Amygdala (tissue), 56 donors: ENCODE measurements at places on chromosomes 11 and 22.

DNA sequence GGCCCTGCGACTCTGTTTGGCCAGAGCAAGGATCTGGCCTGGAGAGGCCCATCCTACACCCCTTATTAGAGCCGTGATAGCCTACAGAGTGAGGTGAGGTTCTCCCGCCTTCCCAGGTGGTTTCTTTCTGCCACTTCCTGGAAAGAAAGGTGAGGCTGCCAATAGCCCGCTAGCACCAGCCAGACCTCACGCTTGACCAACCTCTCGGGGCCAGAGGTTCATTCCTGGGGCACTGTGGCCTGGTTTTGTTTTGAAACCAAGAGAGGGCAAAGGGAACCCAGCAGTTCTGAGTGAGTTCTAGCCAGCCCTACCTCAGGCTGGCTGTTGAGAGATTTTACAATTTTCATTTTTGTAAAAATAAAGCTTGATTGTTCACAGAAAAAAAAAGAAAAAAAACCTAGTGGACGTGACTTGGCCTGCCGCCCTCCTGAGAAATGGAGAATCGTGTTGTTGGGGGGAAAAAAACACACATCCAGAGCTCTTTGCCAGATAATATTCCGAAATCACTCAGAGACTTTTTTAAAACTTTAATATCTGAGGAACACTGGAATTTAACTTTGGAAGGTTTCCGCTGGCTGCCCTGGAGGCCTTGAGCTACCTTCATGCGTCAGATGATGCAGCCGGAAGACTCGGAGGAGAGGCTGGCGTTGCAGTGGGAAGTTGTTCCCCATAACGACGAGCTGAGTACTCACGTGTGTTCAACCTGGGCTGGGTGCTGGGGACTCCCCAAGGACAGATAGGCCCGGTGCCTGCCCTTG lies 84.5 kb downstream of the BCR start:
- no peak for DNase-seq

DNA sequence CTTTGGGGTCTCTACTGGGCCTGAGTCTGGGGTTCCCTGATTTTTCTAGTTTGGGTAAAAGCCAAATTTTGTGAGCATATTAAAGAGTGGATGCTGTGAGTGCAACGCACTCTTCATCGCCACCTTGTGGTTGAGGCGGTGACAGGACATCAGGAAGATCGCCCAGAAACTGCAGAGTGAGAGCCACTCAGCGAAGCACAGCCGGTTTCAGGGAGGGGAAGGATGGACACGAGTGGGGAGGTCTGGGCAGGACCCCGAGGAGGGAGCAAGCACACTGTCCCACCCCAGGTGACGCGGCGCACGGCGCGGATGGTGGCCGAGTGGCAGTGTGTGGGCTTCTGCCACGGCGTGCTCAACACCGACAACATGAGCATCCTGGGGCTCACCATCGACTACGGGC lies 9.1 kb downstream of the SELENOO start:
- peak; percentile 25 for DNase-seq

- no peak for DNase-seq
Measured at GRCh38 chr11:121669422-121669821, 216.7 kb upstream of the SORL1-AS1 start.

GRCh38 chr11:75262961-75263852 lies 22.6 kb downstream of the TPBGL start:
- DNase-seq = no peak

DNA sequence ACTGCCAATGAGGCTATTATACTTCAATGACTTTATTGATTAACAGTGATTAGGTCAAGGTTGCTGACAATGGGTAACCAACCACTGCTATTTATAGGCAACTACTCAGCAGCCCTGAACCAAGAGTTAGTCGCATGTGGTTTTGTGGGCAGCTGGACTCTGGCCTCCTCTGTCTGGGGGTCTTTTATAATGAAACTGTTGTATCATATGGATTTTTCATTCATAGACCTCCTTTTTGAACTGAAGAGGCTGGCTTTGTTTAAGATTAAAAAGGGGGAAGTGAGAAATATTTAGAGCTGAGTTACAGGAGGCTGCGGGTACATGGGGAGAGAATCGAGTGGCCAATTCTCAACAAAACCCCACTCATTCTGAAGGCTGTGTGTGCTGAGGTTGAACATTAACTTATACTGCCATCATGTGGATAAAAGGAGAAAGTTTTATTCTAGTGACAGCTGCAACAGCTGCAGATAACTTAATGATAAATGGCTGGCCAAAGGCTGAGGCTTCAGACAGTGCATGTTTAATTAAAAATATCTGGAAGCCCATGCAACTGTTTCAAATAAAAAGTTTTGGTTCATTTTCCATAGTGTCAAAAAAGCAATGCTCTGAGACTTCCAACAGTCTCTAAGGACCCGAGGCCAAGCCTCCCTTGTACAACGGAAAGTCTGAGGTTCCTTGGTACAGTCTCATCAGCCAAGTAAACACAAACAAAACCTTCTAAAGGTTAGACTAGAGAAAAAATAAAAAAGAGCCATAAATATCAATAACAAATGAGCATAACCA lies 682.6 kb downstream of the KCNA4 start:
- DNase-seq = no peak

DNA sequence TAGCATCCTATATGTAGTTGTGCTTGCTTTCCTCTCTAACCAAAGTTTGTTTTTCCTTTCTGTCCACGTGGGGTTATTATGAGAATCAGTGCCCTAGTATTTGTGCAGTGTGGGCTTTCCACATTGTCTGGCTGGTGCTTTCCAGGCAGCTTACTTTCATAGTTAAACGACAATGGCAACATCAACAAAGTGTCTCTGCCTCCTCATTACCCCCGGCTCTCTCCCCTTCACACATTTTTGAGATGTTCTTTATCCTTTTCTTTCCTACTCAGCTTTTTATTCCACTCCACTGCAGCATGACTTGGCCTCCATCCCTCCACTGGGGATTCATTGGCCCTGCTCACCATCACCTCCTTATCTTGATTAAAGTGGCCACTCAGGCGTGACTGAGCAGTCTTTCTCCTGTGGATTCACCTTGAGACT lies 19.1 kb downstream of the SPECC1L start:
- no peak for DNase-seq

- DNase-seq = no peak
Measured at GRCh38 chr22:45880091-45880715, 96.8 kb downstream of the WNT7B start.

GRCh38 chr11:13772223-13773046 lies 104.0 kb downstream of the FAR1 start:
- DNase-seq = no peak

DNA sequence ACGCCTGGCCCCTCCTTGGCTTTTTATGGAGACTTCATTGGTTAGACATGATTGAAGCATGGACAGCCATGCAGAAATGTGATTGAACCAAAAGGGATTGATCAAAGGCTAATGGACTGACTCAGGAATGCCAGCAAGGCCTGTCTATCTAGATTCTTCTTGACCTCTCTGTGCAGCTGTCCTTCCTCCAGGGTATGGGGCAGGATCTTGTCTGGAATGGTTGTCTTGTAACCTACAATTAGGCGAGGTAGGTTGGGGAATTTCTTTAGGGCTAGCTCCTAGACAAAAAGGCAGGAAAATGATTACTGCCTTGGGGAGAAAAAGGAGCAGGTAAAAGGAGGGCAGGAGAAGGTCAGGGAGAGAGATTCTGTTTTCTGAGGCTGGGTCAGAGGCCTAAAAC lies 59.6 kb upstream of the INCENP start:
- no peak for DNase-seq

DNA sequence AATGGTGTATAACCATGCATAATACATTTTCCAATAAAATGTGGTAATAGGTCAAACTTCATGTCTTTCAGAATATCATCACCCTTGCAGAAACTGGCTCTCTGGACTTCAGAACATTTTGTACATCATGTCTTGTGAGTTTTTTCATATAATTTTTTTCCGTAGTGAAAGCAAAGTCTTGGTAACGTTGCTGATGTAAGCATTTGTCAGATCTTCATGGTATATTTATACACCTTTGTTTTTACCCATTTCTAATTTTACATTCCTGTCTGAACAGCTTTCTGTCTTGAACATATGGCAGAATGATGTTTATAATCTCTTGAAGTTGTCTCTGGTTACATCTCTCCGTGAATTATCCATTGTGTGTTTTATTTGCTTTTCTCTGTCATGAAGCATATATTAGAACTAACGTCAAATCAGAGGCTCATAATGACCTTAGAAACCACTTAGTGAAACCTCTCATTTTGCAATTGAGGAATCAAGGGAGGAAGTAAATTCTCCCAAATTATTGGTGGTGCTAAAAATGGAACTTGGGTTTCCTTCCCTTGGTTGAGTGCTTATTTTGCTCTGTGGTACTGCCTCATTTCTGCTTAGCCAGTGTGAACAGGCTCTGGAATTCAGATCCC lies 37.4 kb downstream of the CSRP3 start:
- no peak for DNase-seq

- no peak for DNase-seq
Measured at GRCh38 chr11:107683807-107684206, 28.0 kb downstream of the SLN start.

DNA sequence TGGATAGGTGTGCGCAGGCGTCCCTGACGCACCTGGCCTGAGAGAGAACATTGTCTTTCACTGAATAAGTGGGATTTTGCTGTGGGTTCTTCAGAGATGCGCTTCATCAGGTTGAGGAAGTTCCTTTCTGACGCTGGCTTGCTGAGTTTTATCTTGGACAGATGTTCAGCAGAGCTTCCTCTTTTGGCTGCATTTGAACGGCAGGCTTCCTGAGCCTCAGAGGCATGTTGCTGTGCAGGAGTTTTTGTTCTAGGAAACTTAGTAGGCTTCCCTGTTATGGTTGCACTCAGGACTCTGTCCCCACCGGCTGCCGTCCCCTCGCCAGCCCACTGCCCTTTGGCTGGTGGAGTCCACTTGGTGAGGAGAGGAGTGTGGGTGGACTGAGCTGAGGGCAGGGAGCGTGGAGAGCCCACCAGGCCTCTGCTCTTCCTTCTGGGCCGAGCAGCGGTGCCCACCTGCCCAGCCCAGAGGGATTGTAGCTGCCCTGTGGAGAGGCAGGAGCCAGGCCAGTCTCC lies 17.2 kb downstream of the FRMD8 start:
- no peak for DNase-seq

DNA sequence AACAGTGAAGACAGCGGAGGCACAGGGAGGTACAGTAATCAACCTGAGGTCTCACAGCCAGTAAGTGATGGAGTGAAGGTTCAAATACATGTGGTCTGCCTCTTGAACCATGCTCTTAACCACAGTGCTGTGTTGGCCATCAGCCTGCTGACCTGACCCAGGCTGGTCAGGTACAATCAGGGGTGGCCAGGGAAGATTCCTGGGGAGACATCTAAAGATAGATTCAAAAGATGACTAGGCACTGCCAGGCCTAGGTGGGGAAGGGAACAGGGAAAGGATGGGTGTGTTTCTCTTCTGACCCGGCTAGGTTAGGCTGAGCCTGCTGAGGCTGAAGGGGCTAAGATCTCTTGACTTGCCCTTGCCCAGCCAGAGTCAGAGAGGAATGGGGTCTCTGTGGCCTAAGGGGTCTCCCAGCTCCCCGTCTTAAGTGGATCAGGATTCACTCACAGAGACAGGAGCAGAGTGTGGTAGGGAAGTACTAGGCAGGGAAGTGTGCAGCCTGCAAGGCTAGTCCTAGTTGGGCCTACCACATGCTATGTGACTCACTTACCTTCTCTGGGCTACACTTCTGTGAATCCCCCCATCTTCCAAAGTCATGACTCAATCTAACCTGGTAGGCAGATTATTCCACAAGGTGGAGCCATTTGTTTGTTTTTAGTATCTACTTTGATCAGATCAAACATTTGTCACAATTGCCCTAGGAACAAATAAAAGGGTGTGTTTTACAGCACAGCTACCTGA lies 10.4 kb upstream of the SREBF2 start:
- DNase-seq = no peak

DNA sequence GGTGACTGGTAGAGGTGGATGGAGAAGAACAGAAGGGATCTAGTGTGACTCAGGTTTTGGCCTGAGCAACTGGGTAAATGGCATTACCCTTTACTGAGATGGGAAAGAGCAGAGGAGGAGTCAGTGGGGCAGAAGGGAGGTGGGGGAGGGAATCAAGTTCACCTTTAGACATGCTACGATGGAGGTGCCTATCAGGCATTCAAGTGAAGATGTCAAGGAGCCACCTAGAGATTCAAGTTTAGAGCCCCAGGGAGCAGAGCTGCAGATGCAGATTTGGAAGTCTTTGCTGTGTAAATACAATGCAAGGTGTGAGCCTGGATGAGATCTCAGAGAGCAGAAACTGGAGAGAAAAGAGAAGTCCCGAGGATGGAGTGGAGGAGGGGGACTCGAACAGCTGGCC lies 979 bp upstream of the MOGAT2 start:
- DNase-seq = no peak

DNA sequence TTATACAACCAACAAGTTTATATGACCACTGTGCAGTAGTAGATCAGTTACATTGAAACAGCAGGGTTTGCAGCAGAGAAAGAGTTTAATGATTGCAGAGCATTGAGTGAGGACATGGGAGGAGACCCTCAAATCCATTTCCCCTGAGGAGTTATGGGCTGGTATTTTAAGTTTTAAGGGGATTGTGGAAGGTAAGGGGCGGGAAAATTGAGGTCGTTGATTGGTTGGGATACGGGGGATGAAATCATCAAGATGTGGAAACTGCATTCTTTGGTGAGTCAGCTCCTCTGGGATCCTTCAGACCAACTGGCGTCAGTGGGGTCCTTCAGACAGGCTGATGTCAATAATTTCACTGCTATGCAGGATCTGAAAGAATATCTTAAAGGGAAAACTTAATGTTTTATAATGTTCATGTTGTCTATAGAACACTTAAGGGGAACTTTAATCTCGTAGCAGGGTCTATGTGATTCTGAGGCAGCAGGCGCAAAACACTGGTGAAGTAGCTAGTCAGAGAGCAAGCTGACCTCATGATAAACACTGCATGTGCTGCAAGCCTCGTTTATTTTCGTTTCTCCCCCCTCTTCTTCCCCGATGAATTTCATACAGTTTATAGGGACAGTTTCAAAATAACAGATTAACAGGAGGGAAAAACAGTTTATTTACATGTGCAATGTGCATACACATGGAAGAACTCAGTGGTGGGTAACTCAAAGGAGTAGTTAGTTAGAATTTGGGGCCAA lies 17.4 kb upstream of the BACE1-AS start:
- no peak for DNase-seq

DNA sequence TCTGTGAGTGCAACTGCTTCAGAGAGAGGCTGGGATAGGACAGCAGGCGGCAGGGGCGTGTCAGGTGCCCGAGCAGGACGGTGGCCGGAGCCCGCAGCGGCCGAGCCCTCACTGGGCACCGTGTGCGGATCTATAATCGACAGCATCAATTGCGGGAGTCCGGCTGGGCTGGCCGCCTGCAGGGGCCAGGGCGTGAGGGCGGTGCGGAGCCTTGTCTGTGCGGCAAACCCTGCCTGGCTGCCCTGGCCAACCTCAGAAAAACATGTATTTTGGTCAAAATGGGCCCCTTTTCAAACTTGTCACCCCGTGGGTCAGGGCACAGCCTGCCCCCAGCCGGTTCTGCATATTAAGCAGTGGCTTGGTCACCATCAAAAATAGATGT lies 91.3 kb upstream of the KCNQ1OT1 start:
- DNase-seq = no peak
